ENCODE measurements at places on chromosomes 7 and 10. TPM values are rescaled to one million over a fixed set of nuclear protein-coding genes. Genes with fewer than 3 reads are reported as not detected.

GRCh38 chr10:113427236-113427735 is 125.6 kb upstream of the HABP2 start:
- DNase-seq = no peak

GRCh38 chr10:34607894-34608293 is 207.2 kb downstream of the PARD3 start:
- no peak for DNase-seq

DNA sequence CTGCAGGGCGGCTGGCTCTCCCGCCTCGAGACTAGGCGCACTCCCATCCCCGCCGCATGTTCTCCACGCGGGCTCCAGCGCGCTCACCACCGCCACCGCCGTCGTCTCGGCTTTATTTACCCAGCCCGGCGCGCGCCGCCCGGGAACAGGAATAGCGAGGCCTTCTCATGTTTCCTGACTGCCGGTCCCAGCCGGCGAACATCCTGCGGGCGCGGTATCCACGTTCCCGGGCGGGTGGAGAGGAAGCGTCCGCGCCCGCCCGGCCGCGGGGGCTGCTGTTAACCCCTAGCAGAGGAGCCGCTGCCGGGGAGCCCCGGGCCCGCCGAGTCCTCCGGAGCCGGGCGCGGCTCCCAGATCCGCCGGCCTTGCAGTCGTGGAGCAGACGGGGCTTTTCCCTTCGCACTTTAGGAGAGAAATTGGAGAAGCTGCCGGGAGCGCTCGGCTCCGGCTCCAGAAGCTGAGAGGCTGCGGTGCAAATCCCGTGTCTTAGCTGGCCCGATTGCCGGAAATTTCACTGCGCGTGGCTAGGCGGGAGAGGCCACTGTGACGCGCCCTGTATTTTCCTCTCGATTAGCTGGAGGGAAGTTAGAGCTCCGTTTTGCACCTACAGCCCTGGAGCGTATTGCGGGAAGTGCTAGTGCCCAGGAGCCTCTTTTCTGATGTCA is at the start of gene MKX:
TSS of gene MKX (minus strand) at position 88 of the 665 bp plus-strand sequence. CDS start 2,404 bp downstream, outside the sequence.
- DNase-seq = no peak

The NUTM2E gene
- 0.28 TPM for total RNA-seq

DNA sequence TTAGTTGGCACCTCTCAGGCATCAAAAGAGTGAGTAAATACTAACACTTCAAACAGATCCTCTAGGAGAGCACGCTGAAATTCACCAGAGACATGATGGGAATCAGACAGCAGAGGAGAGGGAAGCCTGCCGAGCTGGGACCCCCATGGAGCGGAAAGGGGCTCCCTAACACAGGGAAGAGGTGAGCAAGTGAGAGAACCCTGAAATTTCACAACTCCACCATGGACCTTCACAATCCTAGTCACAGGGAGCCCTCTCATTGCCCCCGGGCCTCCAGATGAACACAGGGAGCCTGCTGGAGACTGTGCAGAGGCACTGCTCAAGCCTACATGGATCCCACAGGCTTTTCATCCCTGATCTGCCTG is 59.2 kb upstream of the ANTXRL start:
- no peak for DNase-seq

- no peak for DNase-seq
These were observed 69.0 kb downstream of the SEPTIN7 start for GRCh38 chr7:35869810-35870209.

The SFXN4 gene
- total RNA-seq = 24.1 TPM

GRCh38 chr10:74039561-74040145 is 41.7 kb downstream of the VCL start:
- DNase-seq = no peak
